Activated T-helper 1 cell treated with anti-CD3 and anti-CD28 coated beads, Interleukin-12 subunit alpha, Interleukin-12 subunit beta, Interleukin-2, Interleukin-4 antibody, amounts not matched to agents 30 ng/mL and 10 ng/mL and 1 ng/mL, durations not matched to agents 14 hours and 24 hours and 36 hours (primary cell): ENCODE measurements at places on chromosomes 5 and 9.

GRCh38 chr5:7845557-7845956 lies 5.4 kb downstream of the CFAP90 start:
- no peaks in the 10 kb centered on the region for H3K36me3 ChIP-seq
- no peaks in the 10 kb centered on the region for H3K4me1 ChIP-seq
- no peak for DNase-seq
- no peak overlapping the region for H3K27ac ChIP-seq
- peaks cover 34% of the 10 kb centered on the region for H3K27me3 ChIP-seq

DNA sequence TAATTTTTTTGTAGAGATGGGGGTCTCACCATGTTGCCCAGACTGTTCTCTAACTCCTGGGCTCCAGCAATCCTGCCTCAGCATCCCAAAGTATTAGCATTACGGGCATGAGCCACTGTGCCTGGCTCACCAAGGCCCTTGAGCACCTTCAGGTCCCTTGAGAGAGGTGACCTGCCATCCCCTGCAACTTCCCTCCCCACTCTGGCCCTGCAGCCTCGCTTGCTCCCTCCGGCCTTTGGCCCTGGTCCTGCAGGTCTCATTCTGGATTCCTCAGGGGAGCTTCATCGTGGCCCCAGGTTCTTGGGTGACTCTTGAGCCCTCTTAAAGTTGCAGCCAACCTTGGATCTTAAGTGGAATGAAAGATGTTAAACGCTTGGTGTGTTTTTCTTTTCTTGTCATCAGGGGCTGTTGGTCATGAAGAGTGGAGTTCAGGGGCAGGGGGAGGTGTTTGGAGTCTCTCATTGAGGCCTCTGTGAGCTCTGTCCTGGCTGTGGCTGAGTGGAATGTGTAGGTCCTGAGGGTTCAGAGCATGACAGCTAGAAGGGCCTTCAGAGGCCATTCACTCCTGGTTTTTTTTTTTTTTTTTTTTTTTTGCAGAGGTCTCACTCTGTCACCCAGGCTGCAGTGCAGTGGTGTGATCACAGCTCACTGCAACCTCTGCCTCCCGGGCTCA lies 33.0 kb downstream of the PPARGC1B start:
- H3K36me3 ChIP-seq = peaks cover 6% of the 10 kb centered on the region
- H3K27me3 ChIP-seq = no peaks in the 10 kb centered on the region
- H3K4me3 ChIP-seq = no peak overlapping the region
- no peak overlapping the region for H3K27ac ChIP-seq
- H3K4me1 ChIP-seq = no peaks in the 10 kb centered on the region

- H3K4me1 ChIP-seq = peaks cover 19% of the 10 kb centered on the region
- DNase-seq = no peak
- H3K27ac ChIP-seq = no peak overlapping the region
- no peaks in the 10 kb centered on the region for H3K36me3 ChIP-seq
Observed at GRCh38 chr5:68455216-68455615, 239.7 kb downstream of the PIK3R1 start.

DNA sequence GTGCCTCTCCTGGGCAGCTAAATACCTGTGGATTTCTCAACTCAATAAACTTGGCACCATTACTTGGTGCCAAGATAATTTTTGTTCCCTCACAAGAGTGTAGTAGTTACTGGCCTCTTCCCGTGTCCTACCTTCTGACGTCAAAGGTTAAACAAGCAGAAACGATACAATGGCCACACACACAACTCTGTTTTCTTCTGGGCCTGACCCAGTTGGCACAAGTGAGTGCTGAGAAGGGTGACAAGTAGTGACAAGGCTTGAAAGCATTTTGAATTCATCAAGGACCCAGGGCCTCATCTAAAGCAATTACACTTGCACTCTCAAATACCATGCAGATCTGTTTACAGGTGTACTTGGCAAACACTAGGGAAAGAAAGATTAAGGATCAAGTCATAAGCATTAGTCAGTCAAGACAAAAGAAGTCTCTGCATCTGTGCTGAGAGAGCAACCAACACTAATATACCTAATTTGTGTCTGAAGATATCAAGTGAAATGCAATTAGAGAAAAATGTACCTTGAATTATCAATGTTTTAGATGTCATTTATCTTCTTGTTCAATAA lies 30.8 kb downstream of the RASEF start:
- no peaks in the 10 kb centered on the region for H3K36me3 ChIP-seq
- H3K4me1 ChIP-seq = no peaks in the 10 kb centered on the region
- H3K4me3 ChIP-seq = no peak overlapping the region
- H3K27me3 ChIP-seq = no peaks in the 10 kb centered on the region
- H3K27ac ChIP-seq = no peak overlapping the region

DNA sequence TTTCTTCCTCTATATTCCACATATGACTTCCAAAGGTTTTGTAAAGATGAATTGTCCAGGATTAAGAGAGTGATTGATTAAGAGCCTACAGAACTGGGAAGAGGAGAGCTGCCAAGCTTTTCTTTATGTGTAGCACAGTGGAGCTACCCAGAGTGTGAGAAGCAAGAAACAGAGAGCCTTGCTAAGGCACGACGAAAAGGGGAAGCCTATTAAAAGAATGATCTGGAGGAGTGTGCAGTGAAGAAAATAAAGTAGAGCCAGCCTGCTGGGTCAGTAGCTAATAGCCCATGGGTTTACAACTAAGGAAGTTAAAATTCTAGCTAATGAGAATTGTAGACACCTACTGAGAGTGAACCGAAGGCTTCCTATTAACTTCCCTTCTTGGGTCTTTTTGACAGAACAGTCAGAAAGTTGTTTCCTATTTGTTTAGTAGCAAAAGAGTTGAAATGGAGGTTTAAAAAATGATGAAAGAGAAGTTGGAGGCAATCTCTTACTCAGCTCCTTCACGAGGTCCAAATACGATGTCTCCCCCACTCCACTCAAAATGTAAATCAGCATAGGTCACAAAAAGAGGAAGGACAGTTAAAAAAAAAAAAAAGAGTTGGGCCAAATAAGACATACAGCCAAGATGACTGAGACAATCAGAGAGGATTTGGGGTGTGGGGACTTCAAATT lies 957 bp upstream of the PRR16 start:
- no peak overlapping the region for H3K27ac ChIP-seq
- peaks cover under 1% of the 10 kb centered on the region for H3K4me1 ChIP-seq
- DNase-seq = no peak
- no peak overlapping the region for H3K4me3 ChIP-seq
- H3K36me3 ChIP-seq = no peaks in the 10 kb centered on the region
- peaks cover 49% of the 10 kb centered on the region for H3K27me3 ChIP-seq
